ENCODE measurements at places on chromosomes 6 and 20.

DNA sequence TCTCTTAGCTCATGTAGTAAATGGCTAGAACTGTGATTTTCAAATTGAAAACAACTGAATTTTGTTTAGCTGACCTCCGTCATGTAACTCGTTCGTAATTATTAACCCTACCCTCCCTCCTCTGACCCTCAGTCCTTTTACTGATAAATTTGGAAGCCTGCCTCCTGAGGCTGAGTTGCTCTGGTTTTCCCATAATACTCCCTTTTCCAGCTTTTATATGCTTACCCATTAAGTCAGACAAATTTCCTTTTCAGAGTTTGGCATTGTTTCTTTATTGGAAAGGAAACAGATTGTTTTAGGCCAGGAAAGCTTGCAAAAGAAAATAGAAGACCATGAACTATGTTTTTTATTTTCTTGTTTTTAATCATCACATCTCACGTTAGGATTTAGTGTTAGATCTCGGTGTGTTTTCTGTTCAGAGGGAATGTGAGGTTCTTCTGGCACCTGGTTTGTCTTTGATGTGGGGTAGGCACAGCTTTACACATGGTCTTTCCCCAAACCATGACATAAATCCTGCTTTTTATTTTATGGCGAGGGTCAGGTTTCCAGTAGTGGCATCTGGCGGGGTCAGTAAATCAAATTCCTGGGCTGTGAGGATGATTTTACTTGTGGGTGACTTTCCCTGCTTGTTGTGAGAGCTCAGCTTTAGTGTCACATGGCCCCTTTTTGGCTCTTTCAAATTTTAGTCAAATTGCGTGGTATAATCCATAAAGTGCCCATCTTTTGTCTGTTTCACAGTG is 24.5 kb downstream of the PLCB4 start:
- DNase-seq, result no peak

DNA sequence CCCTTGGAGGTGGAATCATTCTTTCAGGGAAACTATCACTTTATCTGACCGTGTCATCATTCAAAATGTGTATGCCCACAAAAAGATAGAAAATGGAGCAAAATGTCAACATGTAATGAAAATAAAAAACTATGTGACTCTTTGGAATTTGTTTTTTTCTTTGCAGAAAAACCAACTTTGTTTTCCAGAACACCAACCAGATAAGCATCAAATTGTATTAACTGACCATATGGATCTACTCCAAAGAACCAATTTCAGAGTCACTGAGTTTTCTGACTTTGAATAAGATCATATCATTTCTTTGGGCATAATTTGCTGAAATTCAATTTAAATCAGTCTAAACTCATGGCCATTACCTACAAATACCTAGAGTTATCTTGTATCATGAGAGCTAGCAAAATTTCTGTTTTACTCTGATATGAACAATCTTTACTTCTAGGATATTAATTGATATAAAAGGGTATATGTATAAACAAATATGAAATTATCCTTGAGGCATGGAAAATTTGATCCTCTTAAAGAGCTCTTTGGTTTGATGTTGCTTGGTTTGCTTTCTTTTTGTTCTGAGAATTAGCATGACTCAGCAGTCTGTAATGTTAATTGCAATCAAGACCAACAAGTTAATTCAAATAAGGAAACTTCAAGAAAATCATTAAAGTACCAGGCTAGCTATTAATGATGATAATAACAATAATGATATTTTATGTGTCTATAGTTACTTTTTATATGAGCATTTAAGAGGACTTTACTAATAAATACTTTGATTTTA is 444.4 kb upstream of the MARCKS start:
- no peak for DNase-seq

- DNase-seq, result no peak
Observed at GRCh38 chr20:38201356-38201755, 36.3 kb upstream of the TGM2 start.

DNA sequence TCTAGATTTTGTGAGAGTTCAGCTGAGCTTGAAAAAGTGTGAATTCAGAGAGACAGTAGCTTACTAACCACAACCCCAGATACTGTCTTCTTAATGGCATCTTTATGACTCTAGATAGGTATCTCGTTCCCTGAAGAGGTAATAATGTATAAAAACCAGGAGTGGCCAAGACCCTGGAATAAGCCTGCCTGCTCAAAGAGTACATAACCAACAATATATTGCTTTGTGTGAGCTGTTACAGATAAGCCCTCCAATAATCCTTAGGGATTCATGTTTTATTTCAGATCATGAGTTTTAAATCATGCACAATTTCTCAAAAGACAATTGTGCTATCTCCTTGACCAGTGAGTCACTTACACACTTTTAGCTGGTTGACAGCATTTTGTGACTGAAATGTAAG is 327.8 kb upstream of the ADGRB3 start:
- no peak for DNase-seq

- no peak for DNase-seq
Observed at GRCh38 chr6:24149836-24150235, 23.8 kb downstream of the NRSN1 start.

GRCh38 chr6:84779380-84779779 is 15.0 kb upstream of the TBX18 start:
- DNase-seq, result no peak

- no peak for DNase-seq
Observed at GRCh38 chr6:14060971-14061370, 56.6 kb upstream of the CD83 start.

DNA sequence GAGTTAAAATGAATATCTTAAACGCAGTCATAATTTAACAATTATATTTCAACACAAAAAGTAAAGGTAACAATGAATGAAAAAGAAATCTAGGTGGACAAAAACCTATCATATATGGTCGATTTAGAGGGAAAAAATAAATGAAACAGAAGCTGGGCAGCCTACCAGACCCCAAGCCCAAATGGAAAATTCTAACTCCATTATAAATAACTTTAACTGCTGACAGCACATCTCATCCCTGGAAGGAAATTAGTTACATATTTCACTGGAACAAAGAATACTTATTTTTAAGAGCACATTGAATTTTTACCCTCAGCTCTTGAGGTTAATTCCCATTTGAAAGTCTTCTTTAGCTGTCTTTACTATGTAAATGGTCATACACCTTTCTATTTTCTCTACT is 39.1 kb downstream of the COL12A1 start:
- DNase-seq, result no peak

DNA sequence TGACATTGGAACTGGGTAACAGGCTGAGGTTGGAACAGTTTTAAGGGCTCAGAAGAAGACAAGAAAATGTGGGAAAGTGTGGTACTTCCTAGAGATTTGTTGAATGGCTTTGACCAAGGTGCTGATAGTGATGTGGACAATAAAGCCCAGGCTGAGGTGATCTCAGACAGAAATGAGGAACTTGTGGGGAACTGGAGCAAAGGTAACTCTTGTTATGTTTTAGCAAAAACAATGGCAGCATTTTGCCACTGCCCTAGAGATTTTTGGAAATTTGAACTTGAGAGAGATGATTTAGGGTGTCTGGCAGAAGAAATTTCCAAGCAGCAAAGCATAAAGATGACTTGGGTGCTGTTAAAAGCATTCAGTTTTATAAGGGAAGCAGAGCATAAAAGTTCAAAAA is 474.7 kb upstream of the ADGRB3 start:
- no peak for DNase-seq

DNA sequence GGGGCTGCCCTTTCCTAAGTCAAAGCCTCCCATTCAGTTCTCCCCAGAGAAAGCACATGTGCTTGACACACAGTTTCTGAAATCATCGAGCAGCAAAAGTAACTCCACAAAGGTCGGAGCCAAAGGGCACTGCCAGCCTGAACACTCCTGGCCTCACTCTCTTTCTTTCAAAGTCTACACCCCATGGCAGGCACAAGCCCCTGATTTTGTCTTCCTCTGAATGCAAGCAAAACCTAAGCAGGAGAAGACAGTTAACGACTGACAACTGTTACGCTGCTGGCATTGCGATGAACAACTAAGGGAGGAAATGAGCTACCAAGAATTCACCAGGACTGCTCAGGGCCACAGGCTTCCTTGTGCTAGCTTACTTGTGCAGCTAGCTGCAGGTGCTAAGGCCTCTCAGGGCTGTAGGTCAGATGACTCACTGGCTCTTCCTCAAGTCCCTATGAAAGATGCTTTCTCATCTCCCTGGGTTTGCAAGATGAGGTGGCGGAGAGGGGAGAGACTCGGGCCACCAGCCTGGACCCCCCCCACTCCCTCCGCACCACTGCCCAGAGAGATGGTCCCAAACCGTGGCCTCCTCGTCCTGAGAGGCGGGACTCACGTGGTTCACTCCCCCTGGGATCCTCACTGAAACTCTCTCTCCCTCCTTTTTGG is 208.2 kb downstream of the DLL1 start:
- DNase-seq, result no peak

DNA sequence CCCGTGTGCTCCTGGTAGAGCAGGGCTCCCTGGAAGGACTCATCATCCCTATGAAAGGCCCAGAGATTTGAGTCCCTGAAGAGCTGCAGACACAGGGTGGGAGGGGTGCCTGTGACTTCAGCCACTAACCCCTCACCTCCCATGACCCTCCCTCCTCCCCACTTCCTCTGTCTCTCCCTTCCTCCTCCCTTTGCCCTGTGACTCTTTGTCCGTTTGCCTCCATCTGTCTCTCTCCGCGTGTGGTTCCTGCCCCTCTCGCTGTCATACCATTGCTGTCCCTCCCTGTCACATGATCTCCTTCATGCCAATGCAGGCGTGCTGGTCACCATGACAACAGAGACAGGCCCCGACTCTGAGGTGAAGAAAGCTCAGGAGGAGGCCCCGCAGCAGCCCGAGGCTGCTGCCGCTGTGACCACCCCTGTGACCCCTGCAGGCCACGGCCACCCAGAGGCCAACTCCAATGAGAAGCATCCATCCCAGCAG is 19.0 kb downstream of the EPB41L1 start:
- no peak for DNase-seq

- no peak for DNase-seq
Observed at GRCh38 chr6:112603726-112604125, 256.6 kb downstream of the RFPL4B start.

GRCh38 chr20:10277616-10278015 is 59.0 kb downstream of the SNAP25 start:
- no peak for DNase-seq

DNA sequence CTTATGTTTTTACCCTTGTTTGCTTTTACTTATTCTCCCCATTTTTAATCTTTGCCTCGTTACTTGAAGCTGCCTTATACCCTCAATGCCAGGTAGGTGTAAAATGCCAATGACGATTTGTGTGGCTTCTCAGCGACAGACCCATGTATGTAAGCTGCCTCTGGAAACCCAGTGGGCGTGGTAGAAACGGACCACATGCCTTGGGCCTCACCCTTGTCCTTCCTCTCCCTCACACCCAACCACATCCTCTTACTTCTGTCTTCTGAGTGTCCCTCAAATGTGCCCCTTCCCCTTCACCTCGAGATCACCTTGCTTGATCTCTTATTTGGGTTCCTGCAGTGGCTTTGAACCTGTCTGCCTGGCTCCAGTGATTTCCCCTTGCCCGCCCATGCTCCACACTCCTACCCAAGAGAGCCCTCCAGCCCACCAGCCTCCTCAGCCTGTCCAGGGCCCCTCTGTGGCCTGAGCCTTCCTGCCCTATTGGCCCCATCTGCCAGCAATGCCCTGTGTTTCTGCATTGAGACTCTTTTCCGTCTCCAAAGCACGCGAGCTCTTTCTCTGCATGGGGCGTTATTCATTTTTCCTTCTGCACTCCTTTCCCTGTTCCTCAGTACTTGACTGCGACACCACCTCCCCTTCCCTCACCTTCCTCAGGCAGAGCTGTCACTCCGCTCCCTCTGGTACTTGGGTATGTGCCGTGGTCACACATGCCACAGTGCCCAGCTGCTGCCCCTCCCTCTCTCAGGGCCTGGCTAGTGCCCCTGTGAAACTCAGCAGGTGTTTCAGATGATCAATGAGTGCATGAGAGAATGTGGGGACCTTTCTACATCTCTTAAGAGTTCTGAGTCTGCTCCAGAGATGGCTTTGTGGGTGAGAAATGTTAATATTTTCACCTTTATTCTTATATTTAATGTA is 115.4 kb downstream of the SLX4IP start:
- no peak for DNase-seq

DNA sequence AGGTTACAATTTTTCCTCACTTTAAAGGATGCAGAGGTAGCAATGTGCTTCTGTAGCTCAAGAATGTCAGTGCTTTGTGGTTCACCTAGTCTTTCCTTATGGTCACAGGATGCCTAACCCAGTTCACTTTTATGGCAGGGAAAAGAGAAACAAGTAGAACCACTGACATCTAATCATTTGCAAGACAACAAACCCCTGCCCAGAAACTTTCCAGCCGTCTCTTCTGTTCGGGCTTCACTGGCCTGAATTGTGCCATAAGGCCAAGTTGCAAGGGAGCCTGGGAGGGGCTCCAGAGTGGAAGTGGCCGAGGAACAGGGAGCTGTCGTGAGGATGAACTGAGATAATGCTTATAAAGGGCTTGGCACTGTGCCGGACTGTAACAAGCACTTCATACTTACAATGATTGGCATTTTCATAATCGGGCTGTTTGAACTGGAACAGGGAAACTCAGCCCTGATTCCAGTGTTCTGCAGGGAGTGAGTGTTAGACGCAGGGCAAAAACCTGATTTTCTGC is 212.6 kb downstream of the BCAS1 start:
- no peak for DNase-seq

- DNase-seq, result no peak
Observed at GRCh38 chr6:96702626-96703025, 134.7 kb downstream of the GPR63 start.

DNA sequence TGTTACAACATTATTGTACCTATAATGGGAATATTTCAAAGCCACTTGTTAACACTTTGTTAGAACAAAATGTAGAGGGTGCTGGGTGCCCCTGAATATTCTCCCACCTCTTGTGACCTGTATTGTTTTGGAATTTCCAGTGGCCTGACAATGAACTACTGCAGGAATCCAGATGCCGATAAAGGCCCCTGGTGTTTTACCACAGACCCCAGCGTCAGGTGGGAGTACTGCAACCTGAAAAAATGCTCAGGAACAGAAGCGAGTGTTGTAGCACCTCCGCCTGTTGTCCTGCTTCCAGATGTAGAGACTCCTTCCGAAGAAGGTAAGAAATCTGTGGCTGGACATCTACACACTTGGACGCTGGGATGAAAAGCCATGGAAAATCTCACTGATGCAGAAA is 28.9 kb downstream of the PLG start:
- DNase-seq, result no peak

DNA sequence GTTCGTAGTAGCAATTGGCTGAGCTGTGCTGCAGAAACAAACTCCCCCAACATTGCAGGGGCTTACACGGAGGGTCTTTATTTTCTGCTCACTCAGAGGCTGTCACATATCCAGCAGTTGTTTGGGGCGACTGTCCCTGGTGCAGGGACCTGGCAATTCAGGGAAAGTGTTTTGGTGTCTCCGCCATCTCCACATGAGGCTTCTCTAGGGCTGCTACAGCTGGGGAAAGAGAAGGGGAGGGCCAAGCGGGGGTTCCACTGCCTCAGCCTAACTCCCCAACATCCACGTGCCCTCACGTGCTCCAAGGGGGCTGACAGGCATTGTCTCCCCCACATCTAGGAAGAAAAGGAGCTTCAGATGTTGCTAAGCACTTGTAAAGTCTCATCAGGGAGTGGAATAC is 61.3 kb upstream of the NXT1 start:
- no peak for DNase-seq

GRCh38 chr6:31473780-31474761 is 23.9 kb upstream of the MICB start:
- no peak for DNase-seq

Measured in SK-N-MC (cell line).